ENCODE measurements at places on chromosomes 4 and X.

GRCh38 chrX:13103914-13104274 is 59.5 kb upstream of the FAM9C start:
- DNase-seq = no peak

DNA sequence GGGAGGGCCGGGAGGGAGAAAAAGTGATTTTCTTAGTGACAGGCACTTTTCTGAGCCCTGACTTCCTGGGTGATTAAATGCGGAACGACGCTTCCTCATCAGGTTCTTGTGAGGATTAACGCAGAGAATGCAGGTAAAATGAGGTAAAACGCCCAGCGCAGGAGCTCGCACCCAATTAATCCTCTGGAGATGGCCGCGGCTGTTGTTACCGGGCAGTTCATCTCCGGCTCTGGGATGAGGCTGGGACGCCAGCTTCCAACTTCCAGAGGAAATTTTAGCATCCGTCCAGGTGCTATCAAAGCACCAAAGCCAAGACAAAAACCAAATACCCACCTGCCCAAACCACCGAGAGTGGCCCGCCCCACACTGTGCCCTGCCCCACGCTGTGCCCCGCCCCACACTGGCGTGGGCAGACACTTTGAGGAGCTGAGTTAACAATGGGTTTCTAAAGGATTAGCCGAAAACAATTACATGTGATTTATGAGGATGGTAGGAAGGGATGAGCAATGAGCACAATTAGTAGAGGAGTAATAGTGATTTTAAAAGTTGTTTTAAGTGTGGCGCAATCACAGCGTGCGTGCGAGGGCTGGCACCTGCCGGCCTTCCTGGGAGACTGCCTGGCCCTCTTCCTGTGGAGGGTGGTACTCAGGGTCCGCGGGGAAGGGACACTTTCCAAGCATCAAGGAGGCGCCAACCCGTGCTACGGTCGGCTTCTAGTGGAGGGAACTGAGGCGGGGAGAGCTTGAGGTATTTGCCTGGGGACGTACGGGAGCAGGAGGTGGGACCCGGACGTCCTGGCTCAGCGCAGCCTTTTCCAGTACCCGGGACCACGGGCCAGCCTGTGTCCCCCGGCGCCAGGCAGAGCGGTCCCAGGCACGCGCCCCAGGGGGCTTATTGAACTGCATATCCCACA is 41.6 kb upstream of the ADRA2C start:
- no peak for DNase-seq

DNA sequence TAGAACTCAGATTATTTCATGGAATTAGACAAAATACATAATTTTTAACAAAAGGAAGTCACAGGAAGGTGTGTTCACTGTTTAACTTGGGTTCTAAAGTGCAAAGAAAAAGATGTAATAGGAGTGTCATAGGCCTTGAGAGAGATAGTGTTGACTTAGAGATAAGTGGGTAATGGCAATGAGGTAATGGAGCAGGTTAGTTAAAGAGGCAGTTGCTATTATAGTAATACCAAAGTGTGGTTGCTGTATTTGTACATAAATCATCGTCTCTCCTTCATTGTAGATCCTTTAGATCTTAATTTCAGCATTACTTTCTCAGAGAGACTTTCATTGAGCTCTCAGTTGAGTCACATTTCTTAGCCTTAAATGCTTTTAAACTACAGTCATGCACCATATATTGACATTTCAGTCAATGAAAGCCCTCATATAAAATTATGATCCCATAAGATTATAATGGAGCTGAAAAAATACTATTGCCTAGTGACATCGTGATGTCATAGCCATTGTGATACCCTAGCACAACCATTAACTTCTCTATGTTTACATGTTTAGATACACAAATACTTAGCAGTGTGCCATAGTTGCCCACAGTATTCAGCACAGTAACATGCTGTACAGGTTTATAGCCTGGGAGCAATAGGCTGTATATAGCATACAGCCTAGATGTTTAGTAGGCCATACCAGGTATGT is 245.4 kb downstream of the ADGRL3 start:
- DNase-seq = no peak

- no peak for DNase-seq
These were observed 478.4 kb downstream of the BCOR start for GRCh38 chrX:39619182-39620009.
